Panc1 (cell line): ENCODE measurements at places on chromosomes 5 and 9. TPM values are rescaled to one million over a fixed set of nuclear protein-coding genes. Genes with fewer than 3 reads are reported as not detected.

Gene CCIN
- total RNA-seq: 0.13 TPM

Gene FOXD4L3
- total RNA-seq: not detected

Gene RORB
- 0.08 TPM for total RNA-seq

Gene ADAMTS6
- total RNA-seq: 0.64 TPM

Gene ENHO
- total RNA-seq: 7.2 TPM

Gene OR1N2
- not detected for total RNA-seq

Gene LCN6
- total RNA-seq: not detected

Gene MTMR12
- total RNA-seq: 42.4 TPM

Gene MARVELD2
- total RNA-seq: 17.3 TPM

Gene KYAT1
- total RNA-seq: 6.1 TPM

Gene PLPPR1
- total RNA-seq: not detected

Gene C9orf152
- total RNA-seq: 0.10 TPM

Gene ARSI
- total RNA-seq: 18.6 TPM

Gene NRG2
- 20.2 TPM for total RNA-seq

Gene LURAP1L
- 6.8 TPM for total RNA-seq

Gene SERF1B
- 49.3 TPM for total RNA-seq

Gene SPINK13
- not detected for total RNA-seq

Gene FBN2
- total RNA-seq: 0.08 TPM

Gene STPG3
- 0.26 TPM for total RNA-seq

Gene APBA1
- 0.05 TPM for total RNA-seq

Gene SHISAL2B
- not detected for total RNA-seq

Gene HNRNPK
- total RNA-seq: 495 TPM

Gene CFAP77
- not detected for total RNA-seq

Gene FGD3
- 0.80 TPM for total RNA-seq

Gene LCN1
- not detected for total RNA-seq

Gene PHF24
- 0.08 TPM for total RNA-seq

Gene WWC1
- 29.4 TPM for total RNA-seq

Gene NR2F1
- total RNA-seq: 49.5 TPM

Gene TMOD1
- 1.4 TPM for total RNA-seq

Gene ACTBL2
- total RNA-seq: not detected

Gene ZBED3
- 6.8 TPM for total RNA-seq

Gene FRMD3
- total RNA-seq: 14.5 TPM

Gene C9
- 0.05 TPM for total RNA-seq

Gene SQSTM1
- 985 TPM for total RNA-seq

Gene CD14
- 2.5 TPM for total RNA-seq

Gene TMEM203
- 25.4 TPM for total RNA-seq
